ENCODE measurements at places on chromosomes 3 and 15.
A peak's percentile ranks its signal among the peaks of the same experiment; 100 is the strongest.

- no peak for DNase-seq
Measured at GRCh38 chr15:92943581-92943980, 43.5 kb downstream of the CHD2 start.

DNA sequence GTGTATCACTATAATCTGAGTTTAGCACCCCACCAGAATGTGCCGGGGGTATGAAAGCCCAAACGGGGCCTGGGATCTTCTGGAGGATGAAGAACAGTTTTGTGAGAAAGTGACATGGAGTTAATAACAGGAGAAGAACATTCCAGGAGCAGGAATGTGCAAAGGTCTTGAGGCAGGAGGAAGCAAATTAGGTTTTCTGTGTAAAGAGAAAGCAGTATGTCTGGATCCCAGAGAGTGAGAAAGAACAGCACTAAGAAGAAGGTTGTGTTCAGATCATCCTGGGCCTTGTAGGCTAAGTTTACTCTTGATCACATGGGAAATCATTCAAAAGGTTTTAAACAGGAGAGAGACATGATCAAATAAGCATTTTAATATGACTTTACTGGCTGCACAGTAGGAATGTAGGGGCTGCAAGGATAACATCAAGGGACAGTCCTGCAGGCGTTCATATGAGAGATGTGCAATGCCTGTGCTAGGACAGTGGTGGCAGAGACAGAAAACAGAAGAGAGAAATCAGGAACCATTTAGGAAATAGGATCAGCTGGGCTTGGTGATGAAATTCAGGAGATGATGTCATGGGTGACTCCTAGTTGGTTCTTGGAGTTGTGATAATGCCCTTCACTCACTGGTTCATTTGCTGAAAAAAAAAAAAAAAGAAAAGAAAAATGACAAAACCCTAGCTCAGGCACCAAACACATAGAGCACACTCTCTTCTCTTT lies 113.5 kb downstream of the TNIK start:
- DNase-seq = no peak

DNA sequence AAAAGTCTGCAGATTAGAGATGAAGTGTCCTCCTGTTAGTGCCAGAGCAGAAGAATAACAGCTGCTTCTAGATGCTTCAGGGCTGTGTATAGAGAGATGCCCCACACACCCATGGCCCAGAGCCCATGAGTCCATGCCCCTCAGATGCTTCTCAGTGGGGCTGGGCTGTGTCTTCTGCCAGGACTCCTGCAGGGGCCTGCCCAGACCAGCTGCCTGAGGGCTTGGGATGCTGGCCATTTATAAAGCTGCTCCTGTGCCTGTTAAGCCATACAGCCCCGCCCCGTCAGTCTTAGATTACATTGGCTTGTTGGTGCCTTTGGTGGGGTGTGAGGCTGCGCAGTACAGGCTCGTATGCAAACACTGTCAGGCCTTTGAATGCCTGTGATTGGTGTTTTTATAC lies 318.0 kb upstream of the CTDSPL start:
- no peak for DNase-seq

GRCh38 chr15:29018995-29019976 lies 133.5 kb downstream of the APBA2 start:
- no peak for DNase-seq

GRCh38 chr15:37031198-37031597 lies 69.2 kb downstream of the MEIS2 start:
- DNase-seq = no peak

- DNase-seq = no peak
Measured at GRCh38 chr3:194494951-194495374, 8.2 kb upstream of the ATP13A3 start.

GRCh38 chr3:29827756-29828155 lies 546.9 kb downstream of the RBMS3 start:
- no peak for DNase-seq

- no peak for DNase-seq
Measured at GRCh38 chr3:126704494-126705214, 614 bp downstream of the CHCHD6 start.

- peak; percentile 24 for DNase-seq
Measured at GRCh38 chr3:50405249-50405648, 45.9 kb upstream of the TMEM115 start.
